ENCODE measurements at places on chromosomes 11 and 22.
A peak's percentile ranks its signal among the peaks of the same experiment; 100 is the strongest.

- DNase-seq: no peak
These were observed 51.1 kb upstream of the LMO2 start for GRCh38 chr11:33942954-33943353.

DNA sequence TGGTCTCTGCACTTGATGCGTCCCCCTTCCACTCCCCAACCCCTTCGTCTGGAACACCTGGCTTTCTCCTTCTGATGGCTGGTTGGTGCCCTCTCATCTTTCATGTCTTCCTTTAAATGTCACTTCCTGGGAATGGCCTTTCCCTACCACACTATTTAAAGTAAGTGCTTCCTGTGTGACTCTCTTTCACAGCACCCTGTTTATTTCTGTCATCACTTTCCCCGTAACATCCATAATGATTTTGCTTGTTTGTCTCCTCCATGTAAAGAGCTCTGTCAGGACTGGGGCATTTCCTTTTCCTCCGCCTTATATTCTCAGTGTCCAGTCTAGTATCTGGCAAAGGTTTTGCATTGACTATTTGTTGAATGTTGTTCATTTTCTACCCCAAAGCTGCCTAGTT is 143.0 kb downstream of the DBX1 start:
- no peak for DNase-seq

DNA sequence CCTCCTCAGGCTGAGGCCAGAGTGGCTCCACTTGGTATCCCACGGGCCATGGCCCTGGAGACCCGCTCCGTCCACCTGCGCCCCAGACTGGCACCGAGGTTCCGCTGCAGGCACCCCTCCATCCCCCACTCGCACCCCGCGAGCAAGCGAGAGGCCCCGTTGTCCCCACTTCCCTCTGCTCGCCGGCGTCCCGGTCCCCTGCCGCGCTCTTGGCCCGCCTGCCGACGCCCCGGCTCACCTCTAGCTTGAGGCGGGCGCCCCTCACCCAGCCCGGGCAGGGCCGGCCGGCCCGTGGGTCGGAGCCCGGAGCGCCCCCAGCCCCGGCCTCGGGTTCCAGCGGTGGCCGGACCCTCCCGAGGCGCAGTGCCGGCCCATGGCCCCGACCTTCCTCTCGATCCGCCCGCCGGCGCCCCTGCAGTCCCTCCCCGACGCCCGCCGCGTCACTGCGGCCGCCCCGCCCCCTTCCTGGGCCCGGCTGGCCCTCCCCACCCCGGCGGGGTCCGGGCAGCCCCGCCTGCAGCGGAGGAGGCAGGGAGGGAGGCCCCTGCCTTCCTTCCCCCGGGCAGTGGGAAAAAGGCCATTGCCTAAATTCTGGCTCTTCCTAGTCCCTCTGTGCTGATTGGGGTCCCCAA is at the start of gene PITPNM1:
TSS of gene PITPNM1 (minus strand) at position 414 of the 632 bp plus-strand sequence. CDS start 1,183 bp downstream, outside the sequence.
- DNase-seq: peak; percentile 59

DNA sequence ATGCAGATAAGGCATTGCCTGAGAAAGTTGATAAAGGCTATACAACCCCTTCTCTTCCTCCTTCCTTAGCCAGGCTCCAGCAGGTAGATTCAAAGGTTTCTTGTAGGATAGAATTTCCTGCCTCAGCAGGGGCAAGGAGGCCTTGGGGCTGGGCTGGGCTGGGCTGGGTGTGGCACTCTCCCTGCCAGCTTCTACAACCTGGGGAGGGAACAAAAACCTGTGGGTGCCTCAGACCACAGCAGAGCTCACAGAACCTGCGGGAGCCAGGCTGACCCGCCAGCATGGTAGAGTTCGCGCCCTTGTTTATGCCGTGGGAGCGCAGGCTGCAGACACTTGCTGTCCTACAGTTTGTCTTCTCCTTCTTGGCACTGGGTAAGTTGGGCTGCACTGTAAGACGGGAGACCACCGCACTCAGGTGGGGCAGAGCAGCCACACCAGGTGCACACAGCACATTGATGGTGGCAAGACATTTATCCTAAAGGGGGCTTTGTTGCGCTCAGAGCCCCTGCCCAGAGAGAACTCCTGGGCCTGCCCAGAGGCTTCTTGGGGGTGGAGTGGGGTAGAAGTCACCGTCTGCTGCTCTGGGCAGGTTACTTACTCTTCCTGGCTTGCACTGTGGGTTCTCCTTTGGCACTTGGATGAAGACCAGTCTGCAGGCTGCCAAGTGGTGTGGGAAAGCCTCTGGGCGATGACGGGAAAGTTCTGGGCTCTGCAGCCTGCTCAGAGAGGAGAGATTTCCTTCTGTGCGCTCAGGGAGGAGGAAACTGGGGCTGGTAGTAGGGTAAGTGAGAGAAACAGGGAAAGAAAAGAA is at the start of gene MOGAT2:
TSS of gene MOGAT2 (plus strand) at position 231 of the 811 bp plus-strand sequence. CDS start at position 282, 51 bp downstream.
- no peak for DNase-seq

- no peak for DNase-seq
These were observed 108.2 kb upstream of the CD44 start for GRCh38 chr11:35030716-35031213.

- DNase-seq: peak; percentile 19
These were observed 922 bp downstream of the HNRNPUL2 start for GRCh38 chr11:62726156-62726914.

- DNase-seq: no peak
These were observed 687.2 kb downstream of the OPCML start for GRCh38 chr11:132844956-132845696.

- DNase-seq: no peak
These were observed 658.6 kb upstream of the ANO5 start for GRCh38 chr11:21534288-21534687.

GRCh38 chr11:121321614-121322243 is 29.2 kb downstream of the SC5D start:
- no peak for DNase-seq

- DNase-seq: peak; percentile 24
These were observed at the start of gene MTFP1 for GRCh38 chr22:30425616-30426387. TSS of gene MTFP1 (plus strand) at chr22:30425768. CDS start at chr22:30425880, 112 bp downstream.

- DNase-seq: no peak
These were observed 9.0 kb downstream of the NAT10 start for GRCh38 chr11:34114471-34114870.

- no peak for DNase-seq
These were observed 244.6 kb upstream of the ANO3 start for GRCh38 chr11:26087120-26087935.

DNA sequence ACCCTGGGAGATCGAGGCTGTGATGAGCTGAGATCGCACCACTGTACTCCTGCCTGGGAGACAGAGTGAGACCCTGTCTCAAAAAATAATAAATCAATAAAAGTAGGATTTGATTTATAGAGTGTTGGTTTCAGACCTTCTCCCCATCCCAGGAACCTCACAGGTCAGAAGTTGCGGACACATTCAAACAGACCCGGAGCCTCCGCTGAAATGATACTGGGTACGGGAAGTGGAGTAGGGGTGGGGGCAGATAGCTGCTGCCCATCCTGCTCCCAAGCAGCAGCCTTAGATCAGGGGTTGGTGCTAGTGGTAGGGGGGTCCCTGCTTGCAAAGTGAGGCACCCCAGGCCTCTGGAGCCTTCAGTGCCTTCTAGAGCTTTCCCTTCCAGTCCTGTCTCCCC is 7.8 kb downstream of the PRDM11 start:
- DNase-seq: no peak

- DNase-seq: no peak
These were observed 48.2 kb downstream of the ALG9 start for GRCh38 chr11:111823131-111823530.

DNA sequence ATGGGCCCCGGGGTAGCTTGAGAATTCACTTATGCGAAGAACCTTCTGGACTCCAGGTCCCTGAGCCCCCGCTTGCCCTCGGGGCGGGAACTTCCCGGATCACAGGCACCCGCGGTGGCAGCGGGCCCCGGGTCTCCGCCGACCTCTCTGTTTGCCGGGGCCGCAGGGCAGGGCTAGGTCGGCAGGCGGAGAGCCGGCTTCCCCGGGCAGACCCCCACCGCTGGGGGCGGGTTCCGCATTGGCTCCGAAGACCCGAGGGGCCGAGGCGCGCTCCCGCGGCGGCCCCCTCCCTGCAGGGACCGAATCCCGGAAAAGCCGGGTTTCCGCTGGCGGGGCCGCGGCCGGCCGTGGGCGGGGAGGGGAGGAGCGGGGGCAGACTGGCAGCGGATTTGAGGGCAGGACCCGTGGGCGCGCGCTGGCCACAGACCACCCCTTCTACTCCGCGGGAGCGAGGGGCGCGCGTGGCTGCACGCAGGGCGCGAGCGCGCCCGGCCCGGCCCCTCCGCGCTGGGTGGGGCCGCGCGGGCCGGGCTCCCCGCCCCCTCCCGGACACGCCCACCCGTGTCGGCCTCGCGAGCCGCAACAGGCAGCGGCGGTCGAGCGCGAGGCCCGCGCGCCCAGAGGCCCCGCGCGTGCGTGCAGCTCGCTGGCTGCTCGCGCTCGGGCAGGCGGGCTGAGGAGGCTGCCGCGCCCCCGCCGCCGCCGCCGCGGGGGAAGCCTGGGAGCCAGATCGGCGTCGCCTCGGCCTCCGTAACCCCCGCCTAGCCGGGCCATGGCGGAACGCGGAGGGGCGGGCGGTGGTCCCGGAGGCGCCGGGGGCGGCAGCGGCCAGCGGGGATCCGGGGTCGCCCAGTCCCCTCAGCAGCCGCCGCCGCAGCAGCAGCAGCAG is at the start of gene PACS1:
TSS of gene PACS1 (plus strand) at position 558 of the 889 bp plus-strand sequence. CDS start at position 773, 215 bp downstream.
- peak; percentile 64 for DNase-seq

GRCh38 chr11:61794579-61794978 is 1.9 kb downstream of the FEN1 start:
- DNase-seq: no peak

DNA sequence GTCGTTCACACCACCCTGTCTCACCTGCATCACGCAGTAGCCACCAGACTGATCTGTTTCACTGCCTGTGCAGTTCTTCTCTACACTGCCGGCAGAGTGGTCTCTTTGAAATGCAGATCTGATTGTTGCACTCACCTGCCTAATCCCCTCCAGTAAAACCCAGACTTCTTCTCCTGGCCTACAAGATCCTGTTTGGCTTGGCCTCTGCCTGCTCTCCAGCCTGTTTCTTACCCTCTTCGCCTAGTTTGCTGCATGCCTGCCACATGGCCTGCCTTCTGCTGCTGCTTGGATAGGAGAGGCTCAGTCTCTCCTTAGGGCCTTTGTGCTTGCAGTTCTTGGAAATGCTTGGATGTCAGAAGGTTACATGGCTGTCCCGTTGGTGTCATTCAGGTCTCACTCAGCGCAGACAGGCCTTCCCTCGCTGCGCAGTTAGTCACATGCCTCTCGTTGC is 42.0 kb downstream of the PACS1 start:
- no peak for DNase-seq

GRCh38 chr11:74142624-74143023 is 28.2 kb downstream of the C2CD3 start:
- no peak for DNase-seq

GRCh38 chr11:108788565-108789199 is 123.8 kb downstream of the DDX10 start:
- DNase-seq: no peak

DNA sequence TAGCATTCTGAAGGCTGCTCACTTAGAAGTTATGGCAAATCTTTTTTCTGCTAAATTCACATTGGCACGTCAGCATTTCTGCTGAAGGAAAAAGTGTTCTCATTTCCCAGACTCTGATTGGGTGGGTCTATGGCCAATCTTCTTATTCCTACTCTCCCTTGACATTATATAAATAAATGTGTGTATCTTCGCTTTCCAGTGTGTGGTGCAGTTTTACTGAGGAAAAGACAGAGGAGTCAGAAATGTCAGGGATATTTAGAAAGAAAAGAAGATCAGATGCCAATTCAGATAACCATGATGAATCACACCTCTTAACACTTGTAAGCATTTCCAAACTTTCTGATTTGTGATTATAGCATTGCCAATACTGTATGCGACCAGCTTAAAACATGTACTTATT is 3.2 kb upstream of the BDNF start:
- DNase-seq: no peak

- no peak for DNase-seq
These were observed 93.6 kb downstream of the FEZ1 start for GRCh38 chr11:125402435-125402834.
